ENCODE measurements at places on chromosomes 13 and 19. TPM values are rescaled to one million over a fixed set of nuclear protein-coding genes. Genes with fewer than 3 reads are reported as not detected.

DNA sequence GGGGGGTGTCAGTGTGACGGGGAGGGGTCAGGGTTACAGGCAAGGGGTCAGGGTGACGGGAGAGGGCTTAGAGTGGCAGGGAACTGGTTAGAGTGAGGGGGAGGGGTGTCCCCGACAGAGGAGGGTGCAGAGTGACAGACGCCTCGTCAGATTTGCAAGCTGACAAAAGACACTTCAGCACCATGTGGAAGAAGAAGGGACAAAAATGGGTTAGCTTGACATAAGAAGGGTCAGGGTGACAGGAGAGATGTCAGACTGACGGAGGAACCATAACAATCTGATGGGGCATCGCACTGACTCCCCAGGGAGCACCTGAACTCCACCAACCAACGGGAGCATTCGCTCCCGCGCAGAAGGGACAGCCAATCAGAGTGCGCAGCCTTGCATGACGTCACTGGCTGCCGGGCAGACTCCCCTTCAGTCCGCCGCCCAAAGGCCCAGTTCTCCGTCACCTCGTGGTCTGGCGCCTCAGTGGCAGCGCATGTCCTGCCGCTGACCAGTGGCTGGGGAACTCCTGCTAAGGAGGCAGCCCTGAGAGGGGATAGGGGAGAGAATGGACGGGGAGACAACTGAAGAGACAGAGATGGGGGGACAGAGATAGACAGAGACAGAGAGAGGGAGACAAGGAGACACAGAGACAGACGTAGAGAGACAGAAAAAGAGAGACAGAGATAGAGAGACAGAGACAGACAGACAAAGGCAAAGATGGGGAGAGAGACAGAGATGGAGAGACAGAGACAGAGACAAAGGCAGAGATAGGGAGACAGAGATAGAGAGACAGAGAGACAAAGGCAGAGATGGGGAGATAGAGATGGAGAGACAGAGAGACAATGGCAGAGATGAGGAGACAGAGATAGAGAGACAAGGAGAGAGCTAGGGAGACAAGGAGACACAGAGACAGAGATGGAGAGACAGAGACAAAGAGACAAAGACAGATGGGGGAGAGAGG lies 30.2 kb downstream of the C19orf81 start:
- peak; percentile 80 for DNase-seq

- no peak for DNase-seq
These were observed at the start of gene USP12 for GRCh38 chr13:27171244-27171826. Gene USP12, minus strand, starts transcription at chr13:27171811. Its CDS starts 172 bp downstream, at chr13:27171639.

DNA sequence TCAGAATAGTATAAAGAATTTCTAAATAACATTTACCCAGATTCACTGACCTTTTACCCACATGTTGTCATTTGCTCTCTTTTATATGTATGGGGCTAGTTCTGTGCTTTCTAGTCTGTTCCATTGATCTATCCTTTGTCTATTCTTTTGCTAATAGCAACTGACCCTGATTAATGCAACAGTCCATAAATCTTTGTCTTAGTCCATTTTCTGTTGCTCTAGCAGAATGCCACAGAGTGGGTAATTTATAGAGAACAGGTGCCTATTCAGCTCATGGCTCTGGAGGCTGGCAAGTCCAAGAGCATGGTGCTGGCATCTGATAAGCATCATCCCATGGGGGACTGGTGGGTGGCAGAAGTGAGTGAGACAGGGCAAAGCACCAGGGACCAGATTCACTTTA lies 52.1 kb downstream of the LHFPL6 start:
- DNase-seq: no peak

Gene PALM3
- not detected for total RNA-seq

Gene PRTN3
- not detected for total RNA-seq

Gene GPR12
- not detected for total RNA-seq

Gene FFAR3
- total RNA-seq: not detected

Gene ZFR2
- total RNA-seq: 20.4 TPM

- DNase-seq: peak; percentile 80
These were observed 697 bp downstream of the FCGRT start for GRCh38 chr19:49512970-49513745.

DNA sequence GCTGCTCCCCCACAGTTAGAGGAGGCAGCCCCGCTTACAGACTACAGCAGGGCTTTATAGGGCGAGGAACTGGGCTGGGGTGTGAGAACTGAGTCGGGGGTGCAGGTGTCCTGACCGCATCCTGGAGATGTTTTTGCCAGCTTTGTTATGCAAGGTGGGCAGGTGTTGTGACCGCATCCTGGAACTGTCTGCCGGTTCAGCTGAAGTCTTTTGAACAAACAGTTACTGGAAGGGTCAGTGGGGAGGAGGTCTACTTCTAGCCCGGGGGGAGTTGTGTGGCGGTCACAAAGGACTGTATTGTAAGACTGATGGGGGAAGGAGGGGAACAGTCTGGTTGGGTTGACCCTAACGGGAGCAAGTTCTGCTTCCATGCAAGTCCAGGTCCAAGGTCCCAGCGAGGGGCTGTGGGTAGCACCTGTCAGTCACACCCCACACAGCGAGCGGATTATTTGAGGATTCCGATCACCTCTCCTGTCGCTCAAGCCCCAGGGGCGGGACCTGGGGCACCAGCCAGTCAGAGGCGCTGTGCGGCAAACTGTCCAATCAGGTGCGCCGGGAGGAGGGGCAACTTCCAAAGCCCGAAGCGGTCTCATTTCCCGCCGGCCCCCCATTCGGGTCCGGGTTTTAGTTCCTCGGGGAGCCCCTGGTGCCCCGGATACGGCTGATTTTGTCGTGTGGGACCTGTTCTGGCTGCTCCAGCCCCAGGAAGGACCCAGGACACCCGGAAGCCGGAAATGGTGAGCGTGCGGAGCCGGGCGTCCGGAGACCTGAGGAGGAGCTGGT lies at the start of gene ZNF101:
Gene ZNF101 (plus strand): TSS at position 610 of the 783 bp plus-strand sequence. CDS start 125 bp downstream, at position 735.
- peak; percentile 98 for DNase-seq

DNA sequence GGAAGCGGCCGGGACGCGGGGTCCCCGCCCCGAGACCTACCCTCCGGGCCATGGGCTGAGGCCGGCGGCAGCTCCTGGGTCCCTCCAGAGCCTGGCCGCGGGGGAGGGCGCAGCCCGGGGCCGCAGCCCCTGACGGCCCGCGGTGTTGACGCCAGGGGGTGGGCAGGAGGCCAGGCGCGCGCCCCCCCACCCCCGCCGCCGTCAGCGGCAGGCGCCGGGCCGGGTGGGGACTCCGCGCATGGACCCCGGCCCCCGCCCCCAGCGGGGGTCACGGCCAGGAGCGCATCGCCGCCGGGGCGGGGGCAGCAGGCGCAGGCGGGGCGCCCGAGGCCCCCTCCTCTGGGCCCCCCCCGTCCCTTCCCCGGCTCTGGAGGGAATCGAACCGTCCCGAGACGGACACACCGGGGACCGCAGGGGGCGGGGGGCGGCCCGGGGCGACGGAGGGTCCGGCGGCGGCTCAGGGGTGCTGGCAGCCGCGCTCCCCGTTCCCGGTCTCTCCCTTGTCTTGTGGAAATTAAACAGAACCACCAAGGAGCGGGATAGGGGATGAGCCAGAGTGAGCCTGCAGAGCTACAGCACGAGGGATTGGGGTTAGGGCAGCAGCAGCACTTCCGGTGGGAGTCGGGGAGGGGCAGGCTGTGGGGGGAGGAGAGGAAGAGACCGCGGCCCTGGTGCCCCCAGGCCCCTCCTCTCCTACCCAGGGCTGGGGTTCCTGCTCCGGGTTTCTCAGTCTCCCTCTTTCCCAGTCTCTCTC lies at the start of gene MEIS3:
Gene MEIS3 (minus strand): TSS at position 498 of the 754 bp plus-strand sequence. CDS start 446 bp downstream, at position 52.
- DNase-seq: peak; percentile 74

GRCh38 chr13:109233293-109233692 lies 553.1 kb downstream of the IRS2 start:
- DNase-seq: no peak

DNA sequence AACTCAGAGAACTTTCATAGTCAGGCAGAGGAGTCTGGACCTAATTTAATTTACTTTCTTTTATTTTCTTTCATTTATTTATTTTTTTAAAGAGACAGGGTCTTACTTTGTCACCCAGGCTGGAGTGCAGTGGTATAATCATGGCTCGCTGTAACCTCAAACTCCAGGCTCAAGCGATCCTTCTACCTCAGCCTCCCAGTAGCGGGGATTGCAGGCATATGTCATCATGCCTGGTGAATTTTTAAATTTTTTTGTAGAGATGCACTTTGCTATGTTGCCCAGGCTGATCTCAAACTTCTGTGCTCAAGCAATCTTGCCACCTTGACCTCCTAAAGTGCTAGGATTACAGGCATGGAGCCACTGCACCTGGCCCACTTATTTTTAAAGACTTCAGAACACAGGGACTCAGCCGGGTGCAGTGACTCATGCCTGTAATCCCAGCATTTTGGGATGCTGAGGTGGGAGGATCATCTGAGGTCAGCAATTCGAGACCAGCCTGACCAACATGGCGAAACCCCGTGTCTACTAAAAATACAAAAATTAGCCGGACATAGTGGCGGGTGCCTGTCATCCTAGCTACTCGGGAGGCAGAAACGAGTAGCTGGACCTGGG lies 50.6 kb downstream of the KLF5 start:
- no peak for DNase-seq

DNA sequence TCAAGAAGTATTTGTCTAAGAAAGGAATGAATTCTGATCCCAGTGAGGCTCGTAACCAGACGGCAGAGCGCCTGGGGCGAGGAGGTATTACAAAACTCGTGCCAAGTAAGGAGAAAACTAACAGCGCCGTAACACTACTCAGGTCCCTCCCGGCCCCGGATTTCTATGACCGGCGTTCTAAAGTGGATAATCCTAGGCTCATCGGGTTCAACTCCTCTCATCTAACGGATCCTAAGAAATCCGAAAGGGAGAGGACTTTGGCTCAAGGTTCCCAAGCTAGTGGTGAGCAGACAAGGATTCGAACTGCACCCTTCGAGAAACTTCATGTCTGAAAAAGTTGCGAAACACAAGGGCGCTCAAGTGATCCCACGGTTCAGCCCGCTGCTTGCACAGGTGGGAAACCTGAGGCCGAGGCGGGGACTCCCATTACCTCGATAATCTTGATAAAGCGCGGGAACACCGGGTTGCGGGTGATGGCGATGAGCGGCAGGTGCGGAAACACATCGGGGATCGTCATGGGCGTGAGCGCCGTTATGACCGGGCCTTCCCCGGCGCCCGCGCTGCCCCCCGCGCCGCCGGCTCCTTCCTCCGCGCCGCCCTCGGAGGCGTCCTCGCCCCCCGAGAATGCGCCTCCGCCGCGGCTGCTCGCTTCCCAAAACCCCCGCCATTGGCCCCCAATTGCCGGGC lies 529 bp downstream of the LONP1 start:
- DNase-seq: peak; percentile 40

GRCh38 chr13:86665842-86666241 lies 866.6 kb upstream of the SLITRK6 start:
- DNase-seq: no peak

DNA sequence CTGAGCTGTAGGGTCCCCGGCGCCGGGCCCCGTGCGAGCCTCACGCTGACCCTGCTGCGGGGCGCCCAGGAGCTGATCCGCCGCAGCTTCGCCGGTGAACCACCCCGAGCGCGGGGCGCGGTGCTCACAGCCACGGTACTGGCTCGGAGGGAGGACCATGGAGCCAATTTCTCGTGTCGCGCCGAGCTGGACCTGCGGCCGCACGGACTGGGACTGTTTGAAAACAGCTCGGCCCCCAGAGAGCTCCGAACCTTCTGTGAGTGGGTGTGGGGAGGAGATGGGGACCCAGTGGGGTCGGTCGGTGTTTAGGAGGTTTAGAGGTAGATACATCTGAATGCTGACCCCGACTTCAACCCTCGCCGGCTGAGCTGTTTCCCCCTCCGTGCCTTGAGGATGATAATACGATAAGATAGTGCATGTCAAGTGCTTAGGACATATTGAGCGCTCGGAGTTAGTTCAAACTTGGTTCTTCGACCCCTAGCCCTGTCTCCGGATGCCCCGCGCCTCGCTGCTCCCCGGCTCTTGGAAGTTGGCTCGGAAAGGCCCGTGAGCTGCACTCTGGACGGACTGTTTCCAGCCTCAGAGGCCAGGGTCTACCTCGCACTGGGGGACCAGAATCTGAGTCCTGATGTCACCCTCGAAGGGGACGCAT lies 1.9 kb downstream of the ICAM5 start:
- DNase-seq: no peak

DNA sequence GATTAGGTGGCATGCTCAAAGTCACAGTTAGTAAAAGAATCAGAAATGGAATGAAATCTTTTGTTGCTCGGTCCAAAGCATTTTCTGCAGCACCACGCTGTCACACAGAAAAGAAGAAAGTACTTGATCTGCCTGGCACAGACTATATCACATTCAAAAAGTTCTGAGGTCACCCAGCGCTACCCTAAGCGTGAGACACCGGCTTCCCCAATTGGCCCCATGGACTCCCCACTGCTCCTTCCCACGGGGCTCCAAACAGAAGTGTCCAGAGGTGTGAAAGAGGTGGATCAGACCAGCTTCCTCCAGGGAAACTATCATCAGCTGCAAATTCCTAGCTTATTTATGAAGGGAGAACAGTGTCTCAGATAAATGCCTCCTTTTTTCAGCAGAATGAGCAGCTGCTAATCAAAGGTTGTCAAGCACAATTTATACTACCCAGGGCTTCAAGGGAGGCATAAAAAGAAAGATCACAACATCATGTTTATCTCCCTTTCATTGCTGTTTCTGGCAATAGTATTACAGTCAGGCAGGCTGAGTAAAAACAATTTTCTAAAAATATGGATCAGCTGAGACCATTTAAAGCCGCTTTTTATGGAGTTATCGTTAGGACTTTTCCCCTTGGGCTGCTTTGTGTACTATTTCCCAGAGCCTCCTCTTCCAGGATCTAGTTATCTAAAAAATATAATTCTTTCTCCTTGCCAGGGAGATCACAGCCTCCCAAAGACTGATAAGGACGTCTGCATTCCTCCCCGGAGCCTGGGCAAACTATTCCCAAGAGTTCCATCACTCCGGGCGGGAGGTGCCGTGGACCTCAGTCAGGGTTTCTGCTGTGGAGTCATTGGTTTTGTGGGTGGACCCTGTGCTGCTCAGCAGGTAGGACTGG lies 208.0 kb downstream of the LHFPL6 start:
- no peak for DNase-seq

DNA sequence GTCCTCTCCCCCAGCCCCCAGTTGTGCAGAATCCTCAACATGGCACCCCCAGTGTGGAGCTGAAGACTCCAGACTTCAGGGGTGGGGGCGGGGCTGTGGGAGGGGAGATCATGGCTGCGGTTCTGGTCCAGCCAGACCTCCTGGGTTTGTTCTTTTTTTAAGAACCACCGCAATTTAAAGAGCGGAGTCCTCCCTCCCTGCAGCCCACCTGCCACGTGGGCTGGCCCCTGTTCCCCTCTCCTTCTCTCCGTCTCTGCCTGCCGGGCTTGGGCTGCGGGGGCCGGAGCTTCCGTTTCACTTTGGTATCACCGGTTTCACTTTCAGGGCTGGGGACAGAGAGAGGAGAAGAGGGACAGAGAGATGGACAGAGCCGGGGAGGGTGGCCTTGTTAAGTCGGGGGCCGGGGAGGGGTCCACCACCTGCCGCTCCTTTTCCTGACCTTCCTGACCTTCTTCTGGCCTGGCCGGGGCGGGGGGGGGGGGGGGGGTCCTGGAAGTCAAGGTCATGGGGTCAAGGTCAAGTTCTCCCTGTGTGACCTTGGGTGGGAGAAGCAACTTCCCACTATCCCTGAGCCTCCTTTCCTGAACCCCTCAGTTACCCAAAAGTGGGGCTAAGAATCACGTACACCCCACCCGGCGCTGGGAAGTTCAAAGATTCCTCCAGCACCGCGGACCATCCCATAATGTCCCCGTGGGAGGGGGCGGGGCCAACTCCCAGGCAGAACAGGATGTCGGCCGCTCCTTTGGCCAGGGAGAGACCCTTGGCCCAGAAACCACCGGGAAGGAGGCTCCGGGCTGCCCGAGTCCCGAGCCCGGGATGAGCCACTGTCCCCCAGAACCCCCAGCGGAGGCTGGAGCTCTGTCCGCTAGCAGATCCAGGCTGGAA lies 11.3 kb upstream of the ZBTB7A start:
- no peak for DNase-seq

Gene IQCN
- total RNA-seq: 1.4 TPM

Data from neural progenitor cell (in vitro differentiated cells).